Activated CD4-positive, CD25-positive, alpha-beta regulatory T cell treated with anti-CD3 and anti-CD28 coated beads, Interleukin-2, amount 50 U/mL, for 72 hours (primary cell): ENCODE measurements at places on chromosomes 3 and 15.

DNA sequence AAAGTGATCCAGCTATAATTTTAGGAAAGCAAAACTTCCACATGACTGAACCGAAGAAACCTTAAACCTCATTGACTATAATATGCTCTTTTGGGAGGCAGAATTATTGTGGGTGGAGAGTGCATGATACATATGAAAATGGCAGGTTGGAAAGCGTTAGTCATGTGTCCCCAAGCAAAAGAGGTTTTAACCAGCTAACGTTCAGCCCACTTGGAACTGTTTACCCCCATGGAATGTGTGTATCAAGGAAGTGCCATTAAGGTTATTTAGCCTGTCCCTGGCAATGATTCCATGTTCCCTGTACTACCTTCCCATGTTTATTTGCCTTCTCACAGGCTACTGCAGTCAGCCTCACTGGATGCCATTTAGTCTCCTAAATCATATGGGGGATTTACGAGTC, 44.1 kb upstream of the LRRC58 start:
- no peak for DNase-seq

DNA sequence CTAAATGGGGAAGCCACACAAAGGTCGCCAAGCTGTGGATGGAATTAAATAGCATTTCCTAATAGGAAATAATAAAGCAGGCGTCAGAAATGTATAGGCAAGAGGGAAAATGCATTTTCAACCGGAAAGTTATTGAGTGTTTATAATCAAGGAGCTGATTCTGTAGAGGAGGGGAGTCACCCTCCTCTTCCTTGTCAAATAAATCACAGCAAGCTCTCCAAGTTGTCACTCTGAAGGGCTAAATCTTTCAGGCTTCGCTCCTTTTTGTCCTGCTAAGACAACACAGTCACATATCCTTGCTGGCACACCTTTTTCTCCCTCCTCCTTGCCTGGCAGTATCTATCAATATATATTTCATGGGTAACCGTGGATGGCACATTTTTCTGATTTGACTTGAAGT, 338.4 kb downstream of the SATB1 start:
- DNase-seq = no peak

GRCh38 chr15:70643106-70643782, 120.1 kb downstream of the UACA start:
- DNase-seq = no peak

DNA sequence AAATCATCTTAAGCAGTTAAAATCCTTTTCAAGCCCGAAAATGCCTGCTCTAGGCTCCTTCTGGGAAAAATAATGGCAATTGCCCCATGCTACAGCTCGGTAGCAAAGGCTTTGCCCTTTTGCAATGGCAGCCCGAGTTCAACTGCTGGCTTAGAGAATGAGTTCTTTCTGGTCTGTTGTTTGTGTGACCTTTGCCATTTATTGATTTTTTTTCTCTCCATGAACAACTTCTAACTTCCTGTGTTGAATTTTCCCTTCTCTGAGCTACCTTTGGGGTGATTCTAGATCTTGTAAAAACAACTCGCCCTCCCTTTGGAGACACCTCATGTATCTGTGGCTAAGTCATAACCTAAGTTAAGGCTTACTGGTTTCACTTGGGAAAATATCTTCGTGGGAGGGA, 139.3 kb downstream of the PLCH1 start:
- DNase-seq = no peak

- DNase-seq = no peak
Measured at GRCh38 chr15:86502301-86502700, 422.6 kb downstream of the AGBL1 start.

DNA sequence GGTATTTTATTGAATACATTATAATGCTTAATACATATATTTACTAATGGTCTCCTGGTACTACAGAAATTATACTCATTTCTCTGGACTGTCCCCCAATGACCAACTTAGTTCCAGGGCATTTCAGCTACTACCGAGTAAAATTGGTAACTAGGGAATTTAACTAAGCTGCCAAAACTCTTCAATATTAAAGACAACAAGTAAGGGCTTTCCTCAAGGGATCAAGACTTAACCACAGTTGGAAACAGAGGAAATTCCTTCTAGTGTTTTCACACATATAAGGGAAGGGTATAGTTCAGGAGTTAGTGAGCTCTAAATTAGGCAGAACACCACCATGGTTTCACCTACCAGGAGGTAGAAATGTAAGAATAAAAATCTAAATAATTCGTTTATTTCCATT, 357.4 kb downstream of the TBL1XR1 start:
- no peak for DNase-seq

DNA sequence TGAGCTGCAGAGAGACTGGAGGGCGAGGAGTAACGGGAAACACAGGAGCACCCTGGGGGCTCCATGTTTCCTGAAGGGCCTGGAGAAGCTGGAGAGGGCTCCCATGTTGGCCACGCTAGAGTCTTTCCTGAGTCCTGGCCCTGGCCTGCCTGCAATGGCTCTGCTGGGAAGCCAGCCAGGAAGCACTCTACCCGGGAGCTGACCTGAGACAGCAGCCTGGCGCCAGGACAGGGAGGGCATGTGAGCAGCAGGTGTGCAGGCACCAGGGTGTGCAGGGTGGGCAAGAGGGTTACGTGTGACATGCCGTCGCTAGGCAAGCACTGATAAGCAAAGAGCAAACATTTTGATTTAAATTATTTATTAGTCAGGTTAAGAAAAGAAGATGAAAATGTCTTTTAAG, 301.4 kb downstream of the OCA2 start:
- DNase-seq = no peak

- no peak for DNase-seq
Measured at GRCh38 chr3:14847613-14848541, 29.1 kb downstream of the FGD5 start.

DNA sequence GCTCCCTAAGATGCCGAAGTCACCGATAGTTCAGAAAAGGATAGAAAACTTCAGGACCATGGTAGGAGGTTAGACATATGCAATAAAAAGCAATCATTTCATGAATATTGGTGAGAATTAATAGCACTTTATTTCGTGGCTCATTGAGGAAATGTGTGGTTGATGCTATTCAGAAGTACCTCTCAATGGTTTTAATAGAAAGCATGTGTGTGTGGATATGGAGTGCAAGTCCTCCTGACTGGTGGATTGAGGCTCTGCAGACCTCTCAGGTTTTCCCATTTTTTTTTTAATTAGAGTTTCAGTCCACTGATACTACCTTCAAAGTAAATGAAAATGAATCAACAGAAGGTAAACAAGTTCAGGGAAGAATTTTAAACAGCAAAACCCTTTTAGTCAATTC, 384.3 kb upstream of the RARB start:
- DNase-seq = no peak
